ENCODE measurements at places on chromosomes 5 and 9.

DNA sequence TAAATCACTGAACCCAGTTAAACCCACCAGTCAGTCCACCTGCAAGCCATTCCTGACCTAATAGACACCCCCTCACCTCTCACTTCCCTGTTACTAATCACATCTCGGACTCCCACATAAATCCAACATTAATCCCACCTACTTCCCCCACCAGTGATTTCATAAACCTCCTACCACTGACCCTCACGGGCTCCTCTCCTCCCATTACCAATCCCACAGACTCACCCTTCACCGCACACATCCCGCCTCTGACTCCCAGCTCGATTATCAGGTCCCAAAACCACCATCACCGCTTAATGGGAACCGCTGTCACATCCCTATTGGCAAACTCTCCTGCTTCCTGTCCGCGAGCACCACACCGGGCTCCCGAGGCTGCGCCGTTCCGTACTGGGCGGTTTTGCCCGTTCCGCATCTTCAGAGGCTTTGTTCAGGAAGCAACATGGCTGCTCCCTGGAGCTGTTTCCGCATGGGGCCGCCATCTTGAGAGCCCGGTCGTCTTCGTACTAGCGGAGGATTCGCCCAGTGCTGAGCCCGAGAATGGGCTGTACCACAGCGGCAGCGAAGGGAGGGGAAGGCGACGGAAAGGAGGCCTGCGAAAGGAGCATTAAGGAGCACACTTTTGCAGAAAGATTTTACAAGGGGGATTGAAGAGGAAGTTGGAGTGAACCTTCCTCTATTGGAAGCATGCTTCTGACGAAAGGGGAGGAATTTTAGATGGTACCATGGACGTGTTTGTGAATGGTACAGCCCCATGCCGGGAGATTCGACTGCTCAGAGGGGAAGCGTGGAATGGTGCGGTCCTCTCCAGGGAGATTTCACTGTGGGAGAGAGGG, at the start of gene ZNF300:
ZNF300 (minus strand) TSS at position 502 of the 833 bp plus-strand sequence. CDS start 1,825 bp downstream, outside the sequence.
- DNase-seq = peak; percentile 36

DNA sequence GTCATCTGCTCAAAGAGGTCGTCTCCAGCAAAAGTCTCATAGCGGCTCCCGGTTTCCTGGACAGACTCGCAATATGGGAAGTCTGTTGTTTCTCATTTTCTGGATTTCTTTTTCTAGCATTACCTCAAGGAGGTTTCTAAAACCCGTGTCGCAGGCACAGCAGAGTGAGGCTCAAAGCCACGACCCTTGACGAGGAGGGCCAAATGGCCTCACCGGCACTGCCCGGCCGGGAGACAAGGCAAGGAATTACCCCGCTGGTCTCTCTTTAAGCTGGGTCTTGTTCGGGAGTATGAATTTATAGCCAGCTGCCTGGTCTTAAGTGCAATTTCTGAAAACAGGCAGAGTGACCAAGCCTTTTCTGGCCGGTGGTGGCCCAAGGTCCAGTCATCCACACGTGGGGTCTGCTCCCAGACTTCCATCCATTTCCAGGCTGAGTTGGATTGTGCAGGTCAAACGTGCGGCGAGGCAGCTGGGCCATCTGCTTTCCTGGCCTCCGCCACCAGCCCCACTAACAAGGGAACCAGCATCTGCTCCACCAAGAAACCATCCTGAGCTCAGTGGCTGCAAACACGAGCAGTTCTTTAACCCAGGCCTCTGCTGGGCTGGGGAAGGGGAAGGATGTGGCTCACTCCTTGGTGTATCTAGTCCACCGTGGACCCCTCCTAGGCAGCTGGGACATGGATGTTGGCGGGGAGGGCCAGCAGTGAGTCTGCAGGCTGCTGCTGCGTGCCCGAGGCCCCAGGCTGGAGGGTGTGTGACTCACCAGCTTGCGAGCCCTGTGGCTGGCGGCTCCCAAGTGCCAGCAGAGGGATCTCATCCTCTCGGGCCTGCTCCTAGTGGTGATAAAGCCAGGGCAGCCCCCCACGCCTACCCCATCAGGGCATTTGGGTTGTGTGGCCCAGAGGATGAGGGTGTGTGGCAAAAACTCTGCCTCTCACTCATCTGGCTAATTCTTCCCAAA, 55.6 kb upstream of the COL5A1 start:
- DNase-seq = no peak

GRCh38 chr5:134626369-134627014, 6.1 kb downstream of the SAR1B start:
- no peak for DNase-seq

DNA sequence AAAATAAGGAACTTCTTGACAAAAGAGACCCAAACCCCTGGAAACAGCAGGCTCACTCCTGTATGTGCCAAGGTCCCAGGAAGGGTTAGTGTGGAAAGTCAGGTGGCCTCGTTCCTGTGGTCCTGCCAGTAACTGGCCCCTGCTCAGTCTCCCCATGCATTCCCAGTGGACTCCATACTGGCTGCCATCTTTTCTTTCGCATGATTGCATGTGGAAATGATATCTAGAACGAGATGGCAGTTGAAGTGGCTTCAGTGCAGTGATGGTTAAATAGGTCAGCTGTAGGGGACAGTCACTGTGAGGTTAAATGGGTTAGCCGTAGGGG, 30.4 kb downstream of the AHRR start:
- no peak for DNase-seq

DNA sequence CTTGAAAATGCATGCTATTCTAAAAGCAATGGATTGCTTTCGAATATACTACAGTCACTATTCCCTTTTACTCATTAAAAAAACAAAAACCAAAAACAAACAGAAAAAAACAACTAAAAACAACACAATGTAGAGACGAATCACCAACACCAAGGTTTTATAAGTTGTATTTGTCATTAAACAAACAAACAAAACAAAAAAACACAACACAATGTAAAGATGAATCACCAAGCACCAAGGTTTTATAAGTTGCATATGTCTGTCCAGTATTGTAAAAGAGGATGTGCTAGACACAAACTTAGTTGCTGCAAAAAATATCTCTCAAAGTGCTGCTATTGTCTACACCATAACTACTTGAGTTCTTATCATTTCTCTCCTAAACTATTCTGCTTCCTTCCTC, 1269.2 kb downstream of the EFNA5 start:
- no peak for DNase-seq

GRCh38 chr9:126693428-126693944, 79.8 kb downstream of the LMX1B start:
- DNase-seq = no peak
